ENCODE measurements at places on chromosomes 3 and 15.

DNA sequence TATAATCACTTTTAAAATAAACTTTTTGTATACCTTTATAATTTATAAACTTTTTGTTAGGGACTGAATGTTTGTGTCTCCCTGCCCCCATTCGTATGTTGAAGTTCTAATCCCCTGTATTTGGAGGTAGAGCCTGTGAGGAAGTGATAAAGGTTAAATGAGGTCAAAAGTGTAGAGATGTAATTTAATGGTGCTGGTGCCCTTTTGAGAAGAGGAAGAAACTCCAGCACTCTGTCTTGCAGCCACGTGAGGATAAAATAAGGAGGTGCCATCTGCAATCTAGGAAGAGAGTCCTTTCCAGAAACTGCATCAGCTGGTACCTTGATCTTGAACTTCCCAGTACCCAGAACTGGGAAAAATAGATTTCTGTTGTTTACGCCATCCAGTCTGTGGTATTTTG lies 106.1 kb upstream of the RGMA start:
- DNase-seq: no peak

GRCh38 chr3:169106662-169107061 lies 556.9 kb downstream of the MECOM start:
- no peak for DNase-seq

DNA sequence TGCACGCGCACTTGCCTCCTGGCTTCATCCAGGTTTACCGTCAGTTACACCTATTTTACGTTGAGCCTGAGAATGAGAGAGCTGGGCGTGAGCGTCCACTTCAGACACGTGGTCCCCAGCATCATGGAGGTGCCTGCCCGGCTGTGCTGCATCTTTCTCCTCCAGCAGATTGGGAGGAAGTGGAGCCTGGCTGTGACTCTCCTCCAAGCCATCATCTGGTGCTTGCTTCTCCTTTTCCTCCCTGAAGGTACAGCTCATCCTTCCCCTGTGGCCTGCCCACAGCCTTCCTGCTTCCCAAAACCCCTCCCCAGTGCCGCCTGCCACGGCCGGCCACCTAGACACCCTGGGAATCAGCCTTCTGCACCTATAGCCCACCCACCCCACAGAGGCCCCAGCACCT lies 31.6 kb downstream of the SLC22A14 start:
- no peak for DNase-seq

DNA sequence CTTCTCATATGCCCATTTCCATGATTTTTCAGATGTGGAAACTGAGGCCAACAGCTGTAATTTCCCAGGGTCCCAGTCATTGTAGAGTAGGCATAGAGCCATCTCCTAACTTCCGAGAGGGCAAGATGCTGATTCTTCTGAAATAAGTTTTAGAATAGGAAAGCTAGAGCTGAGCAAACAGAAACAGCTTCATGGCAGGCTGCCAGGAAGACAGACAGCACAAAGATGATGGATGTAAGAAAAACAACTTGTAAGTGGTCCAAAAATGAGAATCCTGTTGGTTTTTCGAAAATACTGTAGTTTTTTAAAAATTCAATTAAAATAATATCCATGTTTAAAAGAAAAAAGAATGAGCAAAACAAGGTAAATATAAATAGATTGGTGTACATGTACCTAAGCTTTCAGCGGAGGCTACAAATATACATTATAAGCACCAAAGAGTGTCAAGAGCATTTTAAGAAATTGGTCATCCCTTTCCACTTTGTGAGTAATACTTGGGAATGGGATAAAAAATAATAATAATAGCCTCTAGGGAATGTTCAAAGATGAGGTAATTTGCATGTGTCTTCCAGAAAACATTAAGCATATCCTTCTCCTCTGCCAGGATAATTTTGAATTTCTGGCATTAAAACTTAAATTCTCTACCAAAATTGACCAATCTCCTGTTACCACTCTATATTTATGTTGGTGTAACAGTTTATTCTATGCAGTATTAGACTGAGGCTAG lies 406.6 kb downstream of the MECOM start:
- no peak for DNase-seq

DNA sequence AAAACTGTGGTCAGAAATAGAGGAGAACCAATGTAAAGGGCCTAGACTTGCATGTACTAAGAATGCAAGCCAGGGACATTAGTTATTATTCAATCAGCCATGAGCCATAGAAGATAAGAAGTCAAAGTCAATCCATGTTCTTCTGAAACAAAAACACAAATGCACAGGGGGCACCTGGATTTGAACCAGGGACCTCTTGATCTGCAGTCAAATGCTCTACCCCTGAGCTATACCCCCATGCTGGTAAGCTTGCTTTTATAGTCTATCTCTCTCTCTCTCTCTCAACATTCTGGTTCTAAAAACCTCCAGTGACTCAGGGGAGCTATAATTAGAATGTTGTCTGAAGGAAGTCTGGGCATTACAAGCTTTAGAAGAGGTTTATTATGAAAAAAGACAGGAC lies 85.6 kb upstream of the ACP3 start:
- no peak for DNase-seq

DNA sequence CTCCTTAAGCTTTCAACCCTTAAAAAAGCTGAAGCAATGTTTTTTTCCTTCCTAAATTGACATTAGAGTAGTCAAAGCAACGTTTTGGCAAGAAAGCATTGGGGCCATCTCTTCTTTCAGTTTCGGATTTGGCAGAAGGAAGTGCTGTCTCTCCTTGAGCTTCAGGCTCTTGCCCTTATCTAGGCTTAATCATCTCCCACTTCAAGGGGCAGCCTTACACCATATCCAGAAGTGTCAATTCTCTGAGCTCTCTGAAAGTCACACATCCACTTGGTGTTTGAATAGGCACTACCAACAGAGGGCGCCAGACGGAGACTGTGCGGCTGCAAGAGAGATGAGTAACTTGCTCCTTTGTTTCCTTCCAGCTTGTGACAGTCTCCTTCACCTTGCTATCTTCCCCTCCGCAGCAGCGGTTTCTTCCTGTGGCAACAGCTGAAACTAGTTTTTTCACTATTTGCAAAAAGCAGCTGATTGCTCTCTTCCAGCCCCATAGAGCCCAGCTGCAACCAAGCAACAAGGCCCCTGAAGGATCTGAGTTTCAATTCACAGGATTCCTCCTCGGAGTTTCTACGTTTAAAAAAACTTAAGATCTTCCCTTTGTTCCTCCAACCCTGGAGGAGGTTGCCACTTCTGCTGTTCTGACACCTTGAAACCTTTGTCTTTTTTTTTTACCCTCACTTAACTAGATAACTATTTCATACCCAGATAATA lies 147.0 kb upstream of the SLCO3A1 start:
- no peak for DNase-seq

GRCh38 chr3:141243271-141243707 lies 11.7 kb downstream of the PXYLP1 start:
- DNase-seq: no peak

- no peak for DNase-seq
These were observed 89.0 kb upstream of the FGF12 start for GRCh38 chr3:192816351-192816750.

DNA sequence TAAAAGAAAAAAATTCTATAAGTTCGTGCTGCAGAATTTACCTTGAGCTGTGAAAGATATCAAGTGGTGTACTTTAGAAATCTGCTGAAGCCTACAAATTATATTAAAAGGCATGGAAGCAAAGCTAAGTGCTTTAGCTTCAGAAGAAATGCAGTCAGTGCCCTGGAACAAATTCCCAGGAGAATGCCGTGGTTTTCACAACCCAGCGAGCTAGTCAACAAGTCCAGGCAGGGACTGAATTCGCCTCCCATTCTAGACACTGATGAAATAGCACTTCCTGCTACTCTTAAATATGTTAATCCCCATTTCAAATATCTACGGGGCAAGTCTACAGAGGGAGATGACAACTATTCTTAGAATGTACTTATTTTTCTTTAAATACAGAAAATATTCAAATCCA lies 326.4 kb upstream of the IGF1R start:
- DNase-seq: no peak

- DNase-seq: no peak
These were observed 101.1 kb upstream of the RASGRP1 start for GRCh38 chr15:38665586-38666305.

DNA sequence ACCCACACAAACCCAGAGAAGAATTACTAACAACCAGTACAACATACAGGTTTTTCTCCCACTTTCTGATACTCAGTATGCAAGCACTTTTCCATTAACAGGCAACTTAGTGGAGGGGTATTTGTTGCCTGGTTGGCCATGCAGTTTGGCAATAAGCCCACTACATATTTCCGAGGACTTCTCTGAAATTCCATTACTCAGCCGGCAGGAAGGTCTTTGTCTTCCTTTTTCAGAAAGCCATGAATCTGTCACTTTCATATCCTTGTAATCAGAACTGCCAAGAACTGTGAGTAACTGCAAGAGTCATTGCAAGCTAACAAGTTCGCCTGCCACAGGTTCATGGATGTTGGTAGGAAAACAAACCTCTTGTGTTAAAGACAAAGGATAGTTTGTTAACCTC lies 422.3 kb upstream of the ROBO1 start:
- DNase-seq: no peak

DNA sequence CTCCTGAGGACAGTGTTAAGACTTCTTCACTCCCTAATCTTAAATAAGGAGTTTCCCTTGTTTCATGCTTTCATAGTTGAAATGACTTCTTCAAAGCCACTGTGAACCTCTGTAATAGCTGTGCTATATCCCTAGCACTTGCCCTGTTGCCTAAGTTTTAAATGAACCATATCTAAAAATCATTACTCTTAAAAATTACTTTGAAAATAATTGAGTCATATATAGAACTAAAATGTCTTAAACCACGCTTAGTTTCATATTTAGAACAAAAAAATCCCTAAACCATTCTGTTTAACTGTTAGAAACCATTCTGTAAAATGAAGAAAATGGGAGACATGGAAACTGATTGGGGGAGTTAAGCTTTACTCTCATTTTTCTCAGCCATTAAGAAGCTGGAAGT lies 29.8 kb downstream of the DNAJC19 start:
- DNase-seq: no peak
